Activated naive CD4-positive, alpha-beta T cell (primary cell): ENCODE measurements at places on chromosomes 1 and 21.

GRCh38 chr1:31725134-31725533, 21.3 kb upstream of the COL16A1 start:
- DNase-seq: no peak

- no peak for DNase-seq
These were observed 20.5 kb downstream of the ALDH4A1 start for GRCh38 chr1:18881642-18882431.

- DNase-seq: no peak
These were observed 7.6 kb upstream of the MX1 start for GRCh38 chr21:41418393-41418792.

GRCh38 chr1:62185677-62186076, 9.0 kb upstream of the L1TD1 start:
- no peak for DNase-seq

DNA sequence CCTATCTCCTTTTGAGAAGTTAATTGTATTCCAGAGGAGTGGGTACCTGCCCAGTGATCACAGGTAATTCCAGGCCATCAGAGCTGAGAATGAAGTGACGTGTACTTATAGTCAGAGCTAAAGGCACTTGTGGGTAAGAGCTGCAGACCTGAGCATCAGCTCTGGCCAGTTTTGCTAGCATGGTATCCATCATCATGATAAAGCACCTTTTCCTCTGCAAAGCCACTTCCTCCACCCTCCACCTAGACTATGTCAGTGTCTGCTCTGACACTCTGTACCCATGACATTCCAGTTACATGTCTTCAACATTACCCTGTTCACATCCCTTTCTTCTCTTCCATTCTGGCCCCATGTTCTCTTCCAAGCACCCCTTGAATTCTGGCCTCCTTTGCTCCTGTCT, 157.3 kb downstream of the GRIK3 start:
- DNase-seq: no peak

GRCh38 chr21:28865488-28866186, 127.0 kb downstream of the LTN1 start:
- DNase-seq: no peak
